Fibroblast of the aortic adventitia (primary cell): ENCODE measurements at places on chromosomes 1 and 21.

- DNase-seq, result peak; percentile 90
These were observed at the start of gene CASZ1 for GRCh38 chr1:10796029-10796944. Gene CASZ1 (minus strand): TSS chr1:10796646. CDS start chr1:10693889, 102,757 bp downstream.

DNA sequence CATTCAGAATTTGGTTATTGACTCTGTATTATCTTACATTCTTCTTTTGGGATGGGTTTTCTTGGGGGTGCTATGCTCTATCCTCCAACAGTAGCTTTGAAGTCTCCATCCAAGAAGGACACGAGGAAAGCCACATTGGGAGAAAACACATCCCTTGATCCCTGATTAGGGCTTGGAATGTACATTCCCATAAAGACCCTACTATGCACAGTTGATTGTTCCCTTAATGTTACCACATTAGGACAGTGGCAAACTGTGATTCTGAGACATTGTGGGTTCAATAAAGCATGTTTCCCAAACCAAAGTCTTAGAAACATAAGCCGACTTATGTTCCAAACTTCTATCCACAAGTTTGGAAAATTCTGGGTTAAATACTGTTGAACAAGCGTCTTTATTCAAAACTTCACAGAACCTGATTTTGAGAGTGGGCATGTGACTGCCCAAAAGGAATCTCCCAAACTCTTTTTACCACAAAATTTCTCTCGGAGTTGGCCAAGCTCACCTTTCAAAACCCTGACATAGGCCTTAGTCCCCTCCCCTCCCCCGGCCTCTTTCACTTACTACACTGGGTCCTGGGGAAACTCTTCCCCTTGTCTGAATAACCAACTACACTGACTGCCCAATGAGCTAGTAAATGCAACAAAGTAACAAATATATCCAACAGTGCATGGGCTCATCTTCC is 177.0 kb upstream of the KAZN start:
- DNase-seq, result no peak

GRCh38 chr1:107993920-107994319 is 28.9 kb upstream of the VAV3 start:
- DNase-seq, result no peak

DNA sequence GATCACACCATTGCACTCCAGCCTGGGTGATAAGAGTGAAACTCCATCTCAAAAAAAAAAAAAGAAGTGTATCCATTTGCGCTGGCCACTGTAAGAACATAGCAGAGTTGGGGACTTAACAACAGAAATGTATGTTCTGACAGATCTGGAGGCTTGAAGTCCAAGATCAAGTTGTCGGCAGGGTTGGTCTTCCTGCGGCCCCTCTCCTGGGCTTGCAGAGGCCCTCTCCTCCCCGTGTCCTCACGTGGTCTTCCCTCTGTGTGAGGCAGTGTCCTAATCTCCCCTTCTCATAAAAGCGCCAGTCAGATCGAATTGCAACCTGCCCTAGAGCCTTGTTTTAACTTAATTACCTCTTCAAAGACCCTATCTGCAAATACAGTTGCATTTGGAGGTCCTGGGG is 52.6 kb downstream of the MT1HL1 start:
- no peak for DNase-seq

GRCh38 chr1:212042436-212042835 is 6.9 kb downstream of the DTL start:
- DNase-seq, result no peak

DNA sequence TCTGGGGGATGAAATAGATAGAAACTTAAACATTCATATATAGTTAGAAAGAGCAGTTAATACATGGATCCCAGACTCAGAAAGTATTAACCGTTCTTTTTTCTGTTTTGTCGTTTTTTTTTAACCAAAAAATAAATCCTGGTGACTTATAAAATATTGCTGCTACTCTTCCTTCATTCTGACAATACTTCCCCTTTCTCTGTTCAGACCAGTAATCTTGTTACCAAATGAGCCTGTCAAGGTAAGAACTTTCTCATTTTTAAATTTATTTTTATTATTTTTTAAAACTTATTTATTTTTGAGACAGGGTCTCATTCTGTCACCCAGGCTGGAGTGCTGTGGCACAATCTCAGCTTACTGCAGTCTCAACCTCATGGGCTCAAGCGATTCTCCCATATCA is 13.7 kb downstream of the PTPN22 start:
- no peak for DNase-seq

GRCh38 chr1:31151402-31151801 is 85.9 kb upstream of the PUM1 start:
- DNase-seq, result no peak
